ENCODE measurements at places on chromosomes 7 and 10. TPM values are rescaled to one million over a fixed set of nuclear protein-coding genes. Genes with fewer than 3 reads are reported as not detected.

GRCh38 chr10:123522702-123523312 is 143.3 kb upstream of the GPR26 start:
- no peak for DNase-seq

Gene SLC4A2
- total RNA-seq, result 312 TPM

DNA sequence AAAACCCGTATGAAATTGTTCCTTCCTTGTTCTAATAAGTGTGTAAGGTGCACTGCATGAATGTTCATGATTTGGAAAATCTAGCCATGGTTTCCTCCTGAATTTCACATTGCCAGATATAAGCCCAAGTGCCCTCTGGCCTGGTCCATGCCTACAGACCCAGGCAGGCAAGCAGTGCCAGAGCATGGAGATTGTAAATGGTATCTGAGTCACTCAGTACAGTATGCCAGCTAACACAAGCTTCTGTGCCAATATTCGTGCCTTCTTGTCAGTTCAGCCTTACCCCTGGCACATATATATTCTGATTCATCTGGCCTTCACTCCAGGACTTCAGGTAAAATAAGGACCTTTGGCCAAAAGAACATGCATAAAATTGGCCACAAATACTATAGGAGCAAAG is 38.4 kb upstream of the PDE1C start:
- DNase-seq, result no peak

GRCh38 chr10:33477291-33478088 is 143.0 kb upstream of the NRP1 start:
- DNase-seq, result no peak

DNA sequence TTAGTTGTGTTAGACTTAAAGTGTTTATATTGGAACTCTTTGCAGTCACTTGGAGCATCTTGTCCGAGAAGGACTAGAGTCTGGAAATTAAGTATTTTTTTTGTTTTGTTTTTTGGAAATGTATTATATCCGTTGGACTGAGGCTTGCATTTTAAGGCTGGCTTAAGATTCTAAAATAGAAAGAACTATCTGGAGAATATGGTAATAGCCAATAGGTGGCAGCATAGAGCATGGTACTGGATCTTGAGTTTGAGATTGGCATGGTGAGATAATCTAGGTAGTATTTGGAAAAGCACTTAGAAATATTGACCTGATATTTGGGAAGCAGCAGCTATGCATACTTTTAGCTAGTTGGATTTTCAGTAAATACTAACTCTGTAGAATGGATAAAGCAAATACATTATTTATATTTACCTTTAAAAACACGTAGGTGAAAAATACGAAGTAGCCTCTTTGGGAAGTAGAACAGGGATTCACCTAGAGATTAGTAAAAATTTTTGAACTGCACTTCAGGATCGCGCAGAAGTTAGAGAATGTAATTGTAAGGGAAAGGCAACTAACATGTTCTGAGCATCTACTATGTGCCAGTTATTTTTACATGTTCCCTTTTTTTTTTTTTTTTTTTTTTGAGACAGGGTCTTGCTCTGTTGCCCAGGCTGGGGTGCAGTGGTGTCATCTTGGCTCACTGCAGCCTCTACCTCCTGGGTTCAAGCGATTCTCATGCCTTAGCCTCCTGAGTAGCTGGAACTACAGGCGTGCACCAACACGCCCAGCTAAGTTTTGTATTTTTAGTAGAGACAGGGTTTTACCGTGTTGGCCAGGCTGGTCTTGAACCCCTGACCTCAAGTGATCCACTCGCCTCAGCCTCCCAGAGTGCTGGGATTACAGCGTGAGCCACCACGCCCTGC is 78.6 kb downstream of the LCOR start:
- DNase-seq, result no peak

GRCh38 chr10:64444163-64444562 is 923.0 kb downstream of the REEP3 start:
- no peak for DNase-seq

Gene PODXL
- 57.0 TPM for total RNA-seq

GRCh38 chr7:52639126-52639525 is 396.3 kb upstream of the POM121L12 start:
- DNase-seq, result no peak

- no peak for DNase-seq
Measured at GRCh38 chr10:60479305-60480020, 89.8 kb upstream of the ANK3 start.

DNA sequence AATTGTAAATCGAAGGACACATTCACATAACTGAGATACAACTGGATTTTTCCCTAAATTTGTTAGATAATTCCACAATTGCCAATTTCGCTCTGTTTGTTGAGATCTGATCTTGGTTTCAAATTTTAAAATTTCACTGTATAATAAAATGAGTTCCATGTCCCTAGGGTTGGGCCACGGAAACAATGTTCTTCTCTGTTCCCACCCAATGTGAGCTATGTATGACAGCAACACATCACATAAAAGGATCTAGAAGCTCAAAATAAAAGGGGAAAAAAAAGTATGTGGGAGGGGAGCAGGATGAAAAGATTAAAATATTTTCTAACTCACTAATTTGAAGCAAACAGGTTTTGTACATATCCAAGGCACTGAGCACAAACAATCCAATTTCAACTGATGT is 287.8 kb upstream of the MKLN1 start:
- DNase-seq, result no peak

- no peak for DNase-seq
Measured at GRCh38 chr10:90089719-90090118, 388.3 kb downstream of the KIF20B start.

Gene UCN3
- total RNA-seq, result not detected

- peak; percentile 83 for DNase-seq
Measured at GRCh38 chr7:561631-562373, 42.2 kb upstream of the PDGFA start.

DNA sequence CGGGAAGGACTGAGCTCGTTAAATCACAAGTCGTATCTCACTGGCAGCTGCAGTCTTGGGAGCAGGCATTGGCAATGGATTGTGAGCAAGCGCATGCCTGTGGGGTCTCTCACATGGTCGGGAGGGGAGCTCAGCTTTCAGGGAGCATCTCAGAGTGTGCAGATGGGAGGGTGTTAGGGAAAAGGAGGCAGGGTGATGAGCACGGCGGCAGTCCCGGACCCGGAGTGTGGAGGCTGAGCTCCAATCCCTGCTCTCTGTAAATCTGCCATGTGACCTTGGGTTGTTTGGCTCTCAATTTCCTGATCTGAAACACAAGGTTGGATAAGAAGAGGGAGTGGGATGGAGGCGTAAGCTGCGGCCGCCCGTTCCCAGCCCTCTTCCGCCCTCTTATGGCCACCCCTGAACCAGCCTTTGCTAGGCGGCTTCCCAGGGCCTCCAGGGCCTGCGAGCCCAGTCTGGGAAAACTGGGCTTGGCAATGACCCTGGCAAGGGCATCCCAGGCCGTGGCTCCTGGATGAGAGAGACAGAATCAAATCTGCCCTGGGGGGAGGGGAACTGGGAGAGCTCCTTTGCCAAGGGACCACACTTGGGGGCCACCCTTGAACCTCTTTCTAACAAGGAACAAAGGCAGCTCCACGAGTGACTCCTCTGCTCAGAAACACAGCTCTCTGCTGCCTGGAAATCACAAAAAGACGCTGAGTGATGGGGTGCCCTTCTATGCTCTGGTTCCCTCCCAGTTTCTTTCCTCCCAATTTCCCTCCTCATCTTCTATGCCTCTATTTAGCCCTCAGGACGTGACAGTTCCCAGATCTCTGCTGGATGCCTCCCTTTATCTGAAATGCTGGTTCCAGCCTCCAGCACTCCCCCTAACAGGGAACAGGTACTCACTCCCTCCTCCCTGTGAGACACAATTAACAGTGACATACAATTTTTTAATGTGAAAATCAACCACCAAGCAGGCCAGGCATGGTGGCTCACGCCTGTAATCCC is 41.7 kb upstream of the LOXL4 start:
- peak; percentile 65 for DNase-seq

Gene WNT16
- total RNA-seq, result not detected

Gene GJD4
- total RNA-seq, result not detected

Gene RPEL1
- total RNA-seq, result not detected

Gene ZDHHC6
- 34.7 TPM for total RNA-seq

DNA sequence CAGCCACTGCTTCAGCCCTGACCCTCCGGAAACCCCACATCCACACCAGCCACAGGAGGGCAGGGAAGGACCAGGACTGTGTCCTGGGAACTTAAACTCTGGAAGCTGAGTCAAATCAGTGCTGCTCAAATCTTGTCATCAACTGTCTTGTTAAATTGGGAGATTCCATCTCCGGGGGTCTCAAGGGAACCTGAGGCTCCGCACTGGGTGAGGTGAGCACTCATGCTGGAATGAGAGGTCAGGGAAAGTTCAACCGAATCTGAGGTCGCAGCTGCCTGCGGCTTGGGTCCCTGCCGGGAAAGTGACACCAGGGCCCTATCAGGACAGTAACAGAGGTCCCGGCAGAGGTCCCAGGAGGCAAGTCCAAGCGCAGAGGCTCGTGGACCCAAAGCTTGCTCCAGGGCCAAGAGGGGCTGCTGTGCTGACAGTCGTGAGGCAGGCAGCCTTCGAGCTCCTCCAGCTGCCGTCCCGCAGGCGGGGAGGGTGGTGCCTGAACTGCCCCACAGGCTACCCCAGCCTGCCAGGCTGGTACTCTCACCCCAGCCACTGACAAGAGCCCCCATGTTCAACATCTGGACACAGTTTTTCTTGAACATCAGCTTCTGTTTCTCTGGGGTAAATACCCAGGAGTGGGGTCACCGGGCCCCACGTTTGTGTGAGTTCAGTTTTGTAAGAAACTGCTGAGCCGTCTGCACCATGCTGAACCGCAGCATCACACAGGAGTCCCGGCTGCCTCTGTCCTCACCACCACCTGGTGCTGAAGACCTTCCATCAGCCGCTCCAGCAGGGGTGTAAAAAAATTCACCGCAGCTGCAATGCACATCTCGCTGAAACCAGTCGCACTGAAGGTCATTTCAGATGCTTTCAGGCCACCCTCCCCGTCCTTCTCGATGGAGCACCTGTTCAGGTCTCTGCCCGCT is 101.0 kb downstream of the DIP2C start:
- no peak for DNase-seq

Gene STEAP2
- total RNA-seq, result 6.8 TPM

DNA sequence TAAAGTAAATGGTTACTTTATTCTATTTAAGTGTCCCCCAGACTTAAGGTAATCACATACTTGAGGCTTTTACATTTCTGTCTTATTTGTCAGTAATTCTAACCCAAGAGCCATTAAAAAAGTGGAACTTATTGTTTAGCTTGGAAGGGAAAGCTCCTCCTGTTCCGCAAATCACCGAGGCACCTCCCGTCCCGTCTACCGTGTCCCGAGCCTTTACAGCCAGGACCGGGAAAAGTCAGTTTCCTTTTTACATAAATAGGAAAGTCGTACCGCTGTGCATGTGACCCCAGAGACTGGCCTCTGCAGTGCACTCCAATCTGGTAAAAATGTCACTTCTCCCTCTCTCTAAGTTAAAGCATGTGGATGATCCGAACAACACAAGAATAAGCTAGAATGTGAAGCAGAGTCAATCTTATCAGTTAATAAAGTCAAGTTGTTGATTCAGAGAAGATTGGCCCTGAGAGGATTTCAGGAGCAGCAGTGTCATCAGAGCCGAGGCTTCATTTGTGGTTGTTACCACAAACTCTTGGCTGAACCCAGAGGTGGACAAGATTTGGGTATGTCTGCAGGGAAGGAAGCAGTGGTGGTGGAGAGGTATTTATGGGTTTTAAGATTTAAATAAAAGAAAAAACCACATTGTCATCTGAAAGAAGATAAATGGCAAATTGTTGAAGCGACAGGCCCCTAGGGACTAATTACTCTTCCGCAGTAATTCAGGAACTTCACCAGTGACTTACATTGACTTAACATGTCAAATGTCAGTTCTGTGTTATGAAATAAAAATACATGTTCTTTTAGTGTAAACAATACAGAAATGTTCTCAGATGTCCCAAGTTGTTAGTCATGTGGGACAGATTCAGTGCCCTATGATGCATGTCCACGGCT is 316.6 kb upstream of the ZNF32 start:
- DNase-seq, result no peak

- DNase-seq, result no peak
Measured at GRCh38 chr10:118234683-118235082, 107.4 kb downstream of the FAM204A start.

GRCh38 chr10:17730667-17731066 is 21.3 kb upstream of the TMEM236 start:
- DNase-seq, result no peak

Data from upper lobe of left lung (tissue), 6 donors.